T-cell (primary cell): ENCODE measurements at places on chromosomes 2 and 18.

GRCh38 chr18:57771193-57771592, 31.9 kb downstream of the ATP8B1 start:
- no peak for DNase-seq

- no peak for DNase-seq
Measured at GRCh38 chr2:220300806-220301205, 673.4 kb downstream of the SLC4A3 start.

DNA sequence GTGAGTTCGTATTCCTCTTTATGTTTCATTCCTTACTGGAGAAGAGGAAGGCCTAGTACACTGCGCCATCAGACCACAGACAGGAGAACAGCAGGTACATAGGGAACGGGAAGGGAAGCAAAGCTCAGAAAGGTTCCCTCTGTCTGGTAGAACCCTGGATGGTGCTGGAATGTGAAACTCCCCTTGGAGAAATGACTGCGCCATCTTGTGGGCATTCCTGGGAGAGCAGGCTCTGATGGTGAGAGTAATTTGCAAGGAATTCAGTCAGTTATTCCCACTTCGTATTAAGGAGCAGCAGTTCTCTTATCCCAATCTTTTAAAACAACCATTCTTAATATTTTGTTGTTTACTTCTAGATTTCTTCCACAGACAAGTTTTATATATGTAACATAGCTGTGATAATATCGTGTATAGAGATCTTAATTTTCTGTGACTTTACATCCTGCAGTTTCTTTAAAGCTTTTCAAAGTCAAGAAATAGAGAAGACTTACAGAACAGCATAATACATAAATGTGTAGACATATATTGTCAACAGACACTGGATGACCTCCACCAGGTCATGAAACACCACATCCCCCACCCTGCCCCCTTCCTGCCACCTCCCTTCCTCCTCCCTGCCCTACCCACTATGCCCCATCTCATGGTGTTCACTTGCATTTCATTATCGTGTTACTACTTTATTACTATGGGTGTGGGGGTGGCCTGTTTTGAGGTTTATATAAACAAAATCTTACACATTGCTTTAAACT, 83.9 kb downstream of the ARHGEF4 start:
- DNase-seq: no peak

DNA sequence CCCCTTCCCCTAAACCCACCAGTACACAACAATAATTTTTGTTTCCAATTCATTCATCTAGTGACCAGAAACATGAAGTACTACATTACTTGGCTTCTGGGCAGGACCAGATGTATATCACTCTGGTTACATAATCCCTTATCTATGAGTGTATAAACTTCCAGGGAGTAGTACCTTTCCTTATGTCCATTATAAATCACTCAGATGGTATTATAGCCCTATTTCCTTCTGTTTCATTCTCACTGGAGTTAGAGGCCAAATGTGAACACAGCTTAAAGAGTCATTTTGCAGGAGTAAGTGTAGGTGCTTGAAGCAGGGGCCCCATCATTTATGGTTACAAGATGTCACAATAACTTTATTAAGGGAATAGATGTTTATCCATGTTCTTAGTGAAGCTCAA, 894.4 kb upstream of the NXPH2 start:
- DNase-seq: no peak

DNA sequence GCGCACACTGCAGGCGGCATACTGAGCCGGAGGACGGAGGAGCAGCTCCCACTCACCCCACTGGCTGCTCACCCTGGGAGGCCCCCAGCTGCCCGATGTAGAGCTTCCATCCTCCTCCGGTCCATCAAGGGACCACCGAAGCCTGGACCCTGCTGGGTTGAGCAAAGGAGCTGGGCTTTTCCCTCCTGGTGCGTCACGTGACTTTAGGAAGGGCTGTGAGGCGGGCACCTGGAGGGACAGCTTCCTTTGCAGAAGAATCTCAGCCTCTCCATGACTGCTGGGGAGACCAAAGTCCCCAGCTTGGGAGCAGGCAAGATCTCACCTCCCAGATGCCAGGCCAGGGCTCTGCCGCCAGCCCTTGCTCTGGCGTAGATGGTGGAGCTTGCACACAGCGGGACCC, 102.7 kb downstream of the TWIST2 start:
- DNase-seq: no peak

- no peak for DNase-seq
Measured at GRCh38 chr2:102891296-102891695, 129.5 kb downstream of the TMEM182 start.

- no peak for DNase-seq
Measured at GRCh38 chr2:227374158-227374557, 4.9 kb downstream of the TM4SF20 start.

DNA sequence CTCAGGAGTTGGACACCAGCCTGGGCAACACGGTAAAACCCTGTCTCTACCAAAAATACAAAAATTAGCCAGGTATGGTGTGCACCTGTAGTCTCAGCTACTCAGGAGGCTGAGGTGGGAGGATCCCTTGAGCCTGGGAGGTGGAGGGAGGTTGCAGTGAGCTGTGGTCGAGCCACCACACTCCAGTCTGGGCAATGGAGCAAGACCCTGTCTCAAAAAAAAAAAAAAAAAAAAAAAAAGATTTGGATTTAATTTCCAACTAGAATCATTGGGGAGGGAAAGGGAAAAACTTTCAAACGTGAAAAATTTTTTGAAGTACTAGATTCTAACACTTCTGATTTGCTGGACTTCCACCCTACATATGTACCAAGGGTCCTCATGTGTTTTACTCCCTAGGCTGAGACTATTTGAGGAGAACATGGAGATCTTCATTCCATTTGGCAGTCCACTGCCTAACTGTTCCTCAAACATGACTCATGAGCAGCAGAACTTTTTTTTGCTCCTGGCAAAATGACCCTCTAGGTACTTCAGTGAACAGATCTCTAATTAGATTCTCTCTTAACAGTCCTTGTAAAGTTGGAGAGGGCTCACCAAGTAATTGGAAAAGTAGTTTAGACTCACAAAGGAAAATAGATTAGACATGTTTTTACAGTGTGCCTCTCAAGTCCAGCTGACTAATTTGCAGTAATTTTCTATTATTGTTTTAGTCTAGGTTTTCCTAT, 267.6 kb downstream of the METTL4 start:
- DNase-seq: no peak

DNA sequence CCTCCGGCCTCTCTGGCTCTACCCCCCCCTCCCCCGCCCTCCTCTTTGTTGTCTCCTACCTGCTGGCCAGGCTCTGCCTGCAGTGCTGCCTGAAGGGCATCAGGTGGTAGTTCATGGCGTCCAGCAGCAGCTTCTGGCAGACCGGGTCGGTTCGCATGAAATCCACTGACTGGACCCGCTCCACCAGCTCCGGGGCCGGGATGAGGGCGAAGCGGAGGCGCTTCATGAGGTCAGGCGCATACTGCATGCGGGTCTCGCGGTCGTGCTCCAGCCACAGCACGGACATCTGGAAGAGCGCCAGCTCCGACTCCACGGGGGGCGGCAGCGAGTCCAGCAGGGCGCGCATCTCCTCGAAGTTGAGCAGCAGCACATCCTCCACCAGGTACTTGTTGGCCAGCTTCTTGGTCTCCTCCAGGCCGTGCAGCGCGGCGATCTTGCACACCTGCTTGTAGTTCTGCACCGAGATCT, 3.2 kb downstream of the KLHL14 start:
- no peak for DNase-seq

- DNase-seq: no peak
Measured at GRCh38 chr18:13380691-13381070, 162.1 kb downstream of the LDLRAD4 start.

- peak; percentile 23 for DNase-seq
Measured at GRCh38 chr2:134466141-134466540, 212.3 kb downstream of the MGAT5 start.

GRCh38 chr2:239307921-239308613, 92.8 kb downstream of the HDAC4 start:
- DNase-seq: no peak

DNA sequence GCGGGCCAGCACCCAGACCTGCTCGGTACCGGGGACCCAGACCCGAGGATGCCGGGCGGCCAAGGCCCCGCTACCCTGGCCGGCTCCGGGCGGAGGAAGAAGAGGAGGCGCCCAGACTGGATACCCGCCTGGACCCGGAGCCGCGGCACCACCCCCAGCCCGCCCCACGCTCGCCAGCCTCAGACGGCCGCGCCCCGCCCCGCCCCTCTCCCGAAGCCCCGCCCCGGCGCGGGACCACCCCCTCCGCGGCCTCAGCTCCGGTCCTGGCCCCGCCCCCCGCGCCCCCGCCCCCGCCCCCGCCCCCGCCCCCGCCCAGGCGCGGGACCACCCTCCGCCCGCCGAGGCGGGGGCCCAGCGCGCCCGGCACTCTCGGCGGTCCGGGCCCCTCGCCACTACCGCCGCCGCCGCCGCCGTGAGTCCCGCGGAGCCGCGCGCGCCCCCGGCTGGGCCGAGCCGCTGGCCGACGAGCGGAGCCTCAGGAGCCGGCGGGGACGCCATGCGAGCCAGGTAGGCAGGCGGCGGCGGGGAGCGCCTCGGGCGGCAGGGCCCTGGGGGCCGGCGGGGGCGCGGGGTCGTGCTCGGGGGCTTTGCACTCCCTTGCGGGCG, at the start of gene SH3BP4:
Gene SH3BP4 (plus strand): TSS at position 354 of the 606 bp plus-strand sequence. CDS start 82,986 bp downstream, outside the sequence.
- DNase-seq: no peak

- DNase-seq: no peak
Measured at GRCh38 chr2:6664332-6665061, 201.2 kb downstream of the CMPK2 start.

GRCh38 chr2:217058791-217059755, 199.2 kb upstream of the TNP1 start:
- no peak for DNase-seq

- DNase-seq: no peak
Measured at GRCh38 chr18:75691483-75691882, 264.0 kb upstream of the SMIM21 start.

- DNase-seq: no peak
Measured at GRCh38 chr2:202023198-202023903, 10.3 kb upstream of the FZD7 start.

- DNase-seq: no peak
Measured at GRCh38 chr2:121776885-121777698, 21.6 kb downstream of the TSN start.

DNA sequence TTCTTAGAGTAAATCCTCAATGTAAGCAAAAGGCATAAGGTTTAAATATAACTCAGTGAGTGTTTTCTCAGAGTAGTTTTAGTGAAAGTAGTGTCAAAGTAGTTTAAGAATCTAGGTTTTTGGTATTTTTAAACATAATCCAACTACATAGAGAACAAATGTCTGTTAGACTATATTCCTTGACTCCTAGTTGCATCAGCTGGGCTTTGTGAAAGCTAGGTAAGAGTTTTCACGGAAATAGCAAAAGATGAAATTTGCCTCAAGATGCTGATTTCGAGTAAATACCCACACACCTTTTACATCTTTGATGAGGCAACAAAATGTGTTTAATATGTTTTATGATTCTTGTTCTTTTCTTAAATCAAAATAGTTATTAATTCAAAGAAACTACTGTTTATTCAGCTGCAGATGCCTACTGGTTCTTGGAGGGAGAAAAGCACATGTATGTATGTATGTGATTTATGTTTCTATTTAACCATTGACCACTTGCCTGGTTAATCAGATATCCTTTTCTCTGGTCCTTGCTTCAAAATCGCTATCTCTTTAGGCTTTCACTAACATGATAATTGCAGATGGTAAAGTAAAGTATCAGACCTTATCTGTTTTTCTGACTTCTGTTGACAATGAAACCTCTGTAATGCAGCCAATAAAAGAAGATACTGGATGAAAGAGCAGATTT, 117.4 kb upstream of the NOSTRIN start:
- DNase-seq: no peak
